ENCODE measurements at places on chromosomes 7 and 10. TPM values are rescaled to one million over a fixed set of nuclear protein-coding genes. Genes with fewer than 3 reads are reported as not detected.

TAS2R5 gene
- 1.5 TPM for total RNA-seq

AGAP6 gene
- 20.1 TPM for total RNA-seq

CDNF gene
- total RNA-seq: 0.98 TPM

URGCP gene
- 23.3 TPM for total RNA-seq

SMKR1 gene
- total RNA-seq: 2.4 TPM

ANKRD7 gene
- not detected for total RNA-seq

TWIST1 gene
- total RNA-seq: not detected

CACNB2 gene
- not detected for total RNA-seq

IMMP2L gene
- total RNA-seq: 28.5 TPM

LRWD1 gene
- total RNA-seq: 28.8 TPM

CLDN15 gene
- total RNA-seq: 21.0 TPM

SLC18A3 gene
- total RNA-seq: not detected

LIPF gene
- total RNA-seq: not detected

TUBB8 gene
- not detected for total RNA-seq

ERV3-1 gene
- 23.2 TPM for total RNA-seq

ERVW-1 gene
- total RNA-seq: not detected

PRF1 gene
- total RNA-seq: 0.61 TPM

PGAM1 gene
- 162 TPM for total RNA-seq

BTBD16 gene
- not detected for total RNA-seq

FGFR2 gene
- total RNA-seq: not detected

GATA3 gene
- 0.53 TPM for total RNA-seq

ANKRD30A gene
- not detected for total RNA-seq

All from activated B cell treated with CpG ODN at 0.5 μM for 24 hours (primary cell).